Substantia nigra (tissue), 51 donors: ENCODE measurements at places on chromosomes 12 and 14.

GRCh38 chr14:89700801-89701200 is 253.7 kb downstream of the EFCAB11 start:
- DNase-seq = no peak

GRCh38 chr12:28711421-28711820 is 437.7 kb upstream of the FAR2 start:
- DNase-seq = no peak

DNA sequence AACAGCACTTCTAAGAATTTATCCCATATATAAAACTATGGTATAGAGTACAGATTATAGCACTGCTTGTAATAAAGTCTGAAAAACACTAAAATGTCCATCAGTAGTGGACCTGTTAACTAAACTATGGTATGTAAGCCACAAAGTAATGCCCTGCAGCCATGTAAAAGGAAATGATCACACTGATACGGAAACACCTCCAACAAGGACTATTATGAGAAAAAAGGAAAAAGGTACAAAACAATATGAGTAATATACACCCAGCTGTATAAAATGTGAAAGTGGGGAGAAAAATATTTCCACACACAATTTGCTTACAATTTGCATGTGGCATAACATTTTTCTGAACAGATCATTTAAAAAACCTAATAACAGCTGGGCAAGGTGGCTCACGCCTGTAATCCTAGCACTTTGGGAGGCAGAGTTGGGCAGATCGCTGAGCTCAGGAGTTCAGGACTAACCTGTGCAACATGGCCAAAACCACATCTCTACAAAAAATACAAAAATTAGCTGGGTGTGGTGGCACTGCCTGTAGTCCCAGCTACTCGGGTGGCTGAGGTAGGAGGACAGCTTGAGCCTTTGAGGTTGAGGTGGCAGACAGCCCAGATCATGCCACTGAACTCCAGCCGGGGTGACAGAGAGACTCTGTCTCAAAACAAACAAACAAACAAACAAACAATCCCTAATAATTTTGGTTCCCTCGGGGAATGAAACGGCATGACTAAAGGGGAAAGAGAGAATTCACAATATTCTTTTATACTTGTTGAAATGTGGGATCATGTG is 250.5 kb downstream of the MED13L start:
- DNase-seq = no peak

DNA sequence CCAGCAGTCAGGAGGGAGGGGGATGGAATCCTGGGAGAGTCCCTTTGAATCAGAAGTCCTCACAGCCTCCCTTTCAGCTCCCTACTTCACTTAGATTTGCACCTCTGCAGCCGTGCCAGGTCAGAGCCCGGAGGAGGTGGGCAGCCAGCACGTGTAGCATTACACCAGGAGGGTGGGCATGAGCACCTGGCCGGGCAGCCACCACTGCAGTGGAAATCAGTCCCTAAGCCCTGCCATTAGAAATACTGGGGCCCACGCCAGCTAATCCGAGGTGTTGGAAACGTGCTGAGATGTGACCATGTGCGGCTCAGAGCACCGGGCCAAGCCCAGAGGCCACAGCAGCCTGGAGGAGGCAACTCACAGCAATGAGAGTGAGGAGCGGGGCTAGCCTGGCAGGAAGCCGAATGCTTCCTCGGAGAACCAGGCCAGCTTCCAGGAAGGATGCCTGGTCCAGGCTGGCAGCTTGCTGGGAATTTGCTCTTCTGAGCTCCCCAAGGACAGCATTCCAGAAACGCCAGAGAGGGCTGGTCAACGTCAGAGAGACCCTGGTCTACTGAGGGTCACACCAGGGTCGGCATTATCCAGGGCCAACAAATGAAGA is 9.4 kb upstream of the CACNA2D4 start:
- DNase-seq = no peak

- DNase-seq = no peak
Measured at GRCh38 chr12:87272851-87273250, 756.4 kb downstream of the C12orf50 start.

DNA sequence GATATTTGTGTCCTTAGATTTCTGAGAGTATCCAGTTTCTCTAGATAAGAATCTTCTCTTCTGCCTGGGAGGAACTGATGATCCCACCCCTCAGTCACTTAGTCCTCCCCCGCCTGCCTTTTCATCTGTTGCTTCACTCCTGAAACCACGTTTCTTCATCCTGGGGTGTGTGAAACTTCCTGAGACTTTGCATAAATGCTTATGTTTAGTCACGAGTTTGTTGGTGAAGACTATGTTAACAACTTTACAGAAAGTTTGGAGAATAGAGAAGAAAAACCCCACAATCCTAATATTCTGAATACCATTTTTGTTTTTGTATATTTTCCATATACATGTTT is 33.2 kb downstream of the MARK3 start:
- no peak for DNase-seq

DNA sequence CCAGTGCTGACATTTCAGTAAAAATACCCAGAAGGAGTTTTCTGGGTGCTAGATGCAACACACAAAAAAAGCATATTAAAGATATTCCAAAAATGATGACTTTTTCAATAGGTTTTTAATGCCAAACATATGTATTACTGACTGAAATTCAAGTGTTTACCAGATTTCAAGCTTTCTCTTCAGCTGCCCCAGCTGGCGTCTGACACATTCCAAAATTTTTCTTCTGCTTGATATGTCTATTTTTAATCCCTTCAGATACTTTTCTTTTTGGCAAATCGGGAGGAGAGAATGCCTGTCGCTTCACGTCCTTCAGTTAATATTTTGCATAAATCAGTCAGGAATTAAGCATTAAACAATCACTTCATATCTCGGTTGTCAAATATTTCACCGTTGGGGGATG is 7.1 kb upstream of the CCDC60 start:
- DNase-seq = no peak
